ENCODE measurements at places on chromosomes 4 and X.

GRCh38 chr4:120769227-120769626 lies 153.3 kb downstream of the PRDM5 start:
- no peak for DNase-seq

GRCh38 chrX:72165551-72165950 lies 16.0 kb upstream of the PIN4 start:
- no peak for DNase-seq

GRCh38 chr4:185134307-185134869 lies 8.7 kb upstream of the SLC25A4 start:
- DNase-seq, result no peak

GRCh38 chr4:106587558-106587957 lies 219.0 kb upstream of the GIMD1 start:
- no peak for DNase-seq

- no peak for DNase-seq
Observed at GRCh38 chr4:16807355-16807754, 91.1 kb downstream of the LDB2 start.

- DNase-seq, result no peak
Observed at GRCh38 chrX:97039363-97040029, 155.8 kb downstream of the RPA4 start.

GRCh38 chrX:150696866-150697265 lies 3.7 kb downstream of the MTMR1 start:
- DNase-seq, result no peak

- DNase-seq, result no peak
Observed at GRCh38 chrX:97397371-97397770, 513.7 kb downstream of the RPA4 start.

- DNase-seq, result no peak
Observed at GRCh38 chr4:170849969-170850368, 760.2 kb upstream of the AADAT start.

DNA sequence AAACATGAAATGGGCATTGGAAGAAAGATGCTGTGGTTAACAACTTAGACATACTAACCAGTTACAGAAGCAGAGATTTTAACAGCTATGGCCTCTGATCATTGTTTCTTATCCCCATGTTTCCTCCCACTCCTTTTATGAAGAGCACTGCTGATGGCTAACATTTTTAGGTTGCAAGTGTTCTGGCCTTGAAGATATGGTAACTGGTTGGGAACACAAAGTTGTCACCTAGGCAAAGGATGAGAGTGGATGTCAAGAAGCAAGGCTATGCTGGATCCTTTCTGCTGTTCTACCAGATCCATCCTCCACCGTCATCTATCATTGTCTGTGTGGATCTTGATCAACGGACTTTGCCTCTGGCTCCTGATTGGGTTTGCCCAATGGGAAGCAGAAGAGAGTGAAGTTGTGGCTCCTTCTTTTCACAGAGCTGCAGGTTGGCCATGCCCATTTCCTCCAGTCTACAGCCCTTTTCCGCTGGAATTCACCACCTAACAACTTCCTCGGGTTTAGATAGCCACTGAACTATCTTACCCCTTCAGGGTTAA lies 48.9 kb upstream of the SPP1 start:
- no peak for DNase-seq

- no peak for DNase-seq
Observed at GRCh38 chr4:151538963-151539362, 130.0 kb downstream of the FHIP1A start.

- DNase-seq, result no peak
Observed at GRCh38 chr4:91961504-91961903, 342.3 kb upstream of the GRID2 start.

GRCh38 chr4:79367096-79367495 lies 40.9 kb downstream of the GK2 start:
- no peak for DNase-seq

GRCh38 chr4:56973336-56973735 lies 4.1 kb downstream of the NOA1 start:
- no peak for DNase-seq

DNA sequence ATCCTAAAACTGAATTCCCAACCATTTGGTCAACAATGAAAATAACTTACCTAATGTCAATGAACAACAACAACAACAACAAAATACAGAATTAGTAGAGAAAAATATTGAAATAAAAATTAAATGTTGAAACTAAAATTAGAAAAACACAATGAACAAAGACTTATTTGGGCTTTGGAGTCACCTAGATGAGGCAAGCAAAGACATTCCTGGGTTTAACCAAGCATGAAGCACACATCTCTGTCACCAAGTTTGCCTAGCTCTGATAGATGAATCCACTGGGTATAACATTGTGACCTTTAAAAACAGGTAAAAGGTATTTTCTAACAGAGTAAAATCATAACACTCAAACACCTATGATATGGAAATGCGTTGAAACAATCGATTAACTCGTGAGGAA lies 13.2 kb upstream of the SYTL5 start:
- no peak for DNase-seq

DNA sequence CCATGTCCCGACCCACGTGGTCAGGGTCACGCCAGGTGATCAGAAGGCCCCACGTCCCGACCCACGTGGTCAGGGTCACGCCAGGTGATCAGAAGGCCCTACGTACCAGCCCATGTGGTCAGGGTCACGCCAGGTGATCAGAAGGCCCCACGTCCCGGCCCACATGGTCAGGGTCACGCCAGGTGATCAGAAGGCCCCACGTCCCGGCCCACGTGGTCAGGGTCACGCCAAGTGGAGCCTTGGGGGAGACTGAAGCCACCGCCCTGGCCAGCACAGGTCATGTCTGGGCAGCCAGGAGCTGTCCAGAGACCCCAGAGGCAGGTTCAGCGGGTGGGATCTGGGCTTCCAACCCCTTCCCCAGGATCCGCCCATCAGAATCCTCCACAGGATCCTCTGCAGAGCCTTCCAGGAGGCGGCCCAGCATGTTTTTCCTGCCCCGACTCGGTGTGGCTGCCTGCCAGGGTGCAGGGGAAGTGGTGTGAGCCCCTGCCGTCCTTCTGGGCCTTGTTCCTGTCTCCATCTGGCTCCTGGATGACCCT lies 58.4 kb downstream of the FAM53A start:
- no peak for DNase-seq

DNA sequence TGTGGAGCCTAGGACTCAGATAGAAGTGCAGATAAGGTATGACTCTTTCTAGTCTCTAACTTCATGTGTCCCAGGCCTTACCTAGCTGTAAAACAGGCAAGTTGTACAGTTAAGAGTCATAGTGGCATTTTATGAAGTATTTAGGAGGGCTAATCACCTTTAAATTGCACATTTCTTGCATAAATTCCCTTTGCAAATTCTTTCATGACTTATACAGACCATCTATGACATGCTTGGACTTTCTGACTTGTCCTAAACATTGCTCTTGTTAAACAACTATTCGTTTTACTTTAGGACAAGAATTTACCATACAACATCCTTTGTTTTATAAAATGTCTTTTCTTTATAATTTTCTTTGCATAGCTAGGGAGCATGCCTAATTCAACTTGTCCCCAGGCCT lies 7.8 kb upstream of the RRAGB start:
- no peak for DNase-seq

- DNase-seq, result no peak
Observed at GRCh38 chr4:137576446-137576845, 44.2 kb upstream of the PCDH18 start.

GRCh38 chr4:142155347-142155746 lies 519.0 kb downstream of the IL15 start:
- DNase-seq, result no peak

- DNase-seq, result no peak
Observed at GRCh38 chr4:23401572-23401971, 488.3 kb downstream of the PPARGC1A start.

DNA sequence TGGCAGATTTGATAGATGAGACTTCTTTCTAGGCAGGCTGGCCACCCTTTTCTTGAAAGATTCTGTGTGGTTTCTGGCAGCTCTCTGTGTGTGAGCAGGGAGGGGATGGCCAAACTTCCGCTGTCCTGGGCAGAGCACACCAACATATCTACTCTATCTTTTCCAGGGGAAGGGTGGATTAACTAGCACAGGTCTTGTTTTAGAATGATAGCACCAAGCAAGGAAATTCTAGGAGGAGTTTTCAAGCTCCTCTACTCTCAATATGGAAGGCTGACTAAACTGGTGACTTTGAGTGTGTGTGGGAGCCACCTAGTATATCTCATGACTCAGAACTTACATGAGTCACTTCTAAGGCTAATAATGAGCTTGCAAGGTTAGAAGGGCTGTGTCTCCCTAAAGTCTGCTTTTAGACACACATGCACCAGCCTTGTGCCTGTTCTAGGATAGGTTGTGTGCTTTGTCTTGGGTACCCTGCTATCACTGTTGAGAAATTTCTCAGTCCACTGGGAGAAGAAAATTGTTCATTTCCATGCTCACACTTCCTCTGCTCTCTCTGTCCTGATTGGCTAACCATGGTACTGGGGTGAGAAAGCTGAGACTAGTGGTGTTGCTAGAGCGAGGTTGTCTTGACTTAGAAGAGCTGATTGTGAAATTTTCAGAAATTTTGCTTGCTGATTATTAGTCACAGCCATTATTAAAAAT lies 72.9 kb downstream of the YIPF6 start:
- DNase-seq, result no peak

DNA sequence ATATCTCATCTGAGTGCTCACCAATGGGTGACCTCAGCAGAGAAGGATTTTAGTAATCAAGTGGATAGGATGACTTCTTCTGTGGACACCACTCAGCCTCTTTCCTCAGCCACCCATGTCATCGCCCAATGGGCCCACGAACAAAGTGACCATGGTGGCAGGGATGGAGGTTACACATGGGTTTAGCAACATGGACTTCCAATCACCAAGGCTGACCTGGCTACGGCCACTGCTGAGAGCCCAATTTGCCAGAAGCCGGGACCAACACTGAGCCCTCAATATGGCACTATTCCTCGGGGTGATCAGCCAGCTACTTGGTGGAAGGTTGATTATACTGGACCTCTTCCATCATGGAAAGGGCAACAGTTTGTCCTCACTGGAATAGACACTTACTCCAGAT lies 97.4 kb downstream of the LCORL start:
- no peak for DNase-seq

- DNase-seq, result no peak
Observed at GRCh38 chr4:53068755-53069330, 206.7 kb downstream of the RASL11B start.

DNA sequence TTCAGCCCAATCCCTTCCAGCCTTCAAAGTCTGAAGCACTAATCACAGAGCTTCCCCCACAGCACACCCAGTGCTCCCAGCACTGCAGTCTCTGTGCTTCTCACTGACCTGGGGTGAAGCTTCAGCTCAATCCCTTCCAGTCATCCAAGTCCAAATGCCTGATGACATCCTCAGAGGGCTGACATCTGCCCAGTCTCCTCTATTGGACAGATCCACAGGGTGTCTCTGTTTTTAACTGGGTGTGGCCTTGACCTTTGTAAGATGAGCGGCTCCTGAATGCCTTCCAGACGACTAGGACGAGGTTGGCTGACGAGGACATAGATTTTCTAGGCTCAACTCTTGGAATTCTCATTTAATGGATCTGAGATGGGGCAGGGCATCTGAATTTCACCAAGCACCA lies 7.6 kb upstream of the SLC2A9 start:
- no peak for DNase-seq

GRCh38 chrX:96564595-96564994 lies 120.0 kb upstream of the DIAPH2 start:
- DNase-seq, result no peak

DNA sequence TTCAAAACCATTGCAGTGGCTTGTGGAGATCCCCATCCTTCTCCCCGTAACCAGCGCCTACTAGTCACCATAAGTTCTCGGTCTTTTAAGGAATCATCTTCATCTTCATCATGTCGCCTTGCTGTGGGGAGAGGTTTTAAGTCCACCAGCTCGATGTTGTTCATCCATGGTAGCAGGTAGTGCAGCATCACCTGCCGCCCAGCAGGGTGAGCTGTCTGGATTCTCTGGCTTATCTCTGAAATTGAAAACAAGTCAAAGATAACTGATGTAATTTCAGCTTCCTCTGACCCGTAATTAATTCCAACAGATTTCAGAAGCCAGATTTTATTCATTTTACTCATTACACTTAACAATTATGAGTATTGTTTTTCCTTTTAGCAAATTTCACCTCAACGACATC lies 67.4 kb downstream of the ZAR1 start:
- no peak for DNase-seq

DNA sequence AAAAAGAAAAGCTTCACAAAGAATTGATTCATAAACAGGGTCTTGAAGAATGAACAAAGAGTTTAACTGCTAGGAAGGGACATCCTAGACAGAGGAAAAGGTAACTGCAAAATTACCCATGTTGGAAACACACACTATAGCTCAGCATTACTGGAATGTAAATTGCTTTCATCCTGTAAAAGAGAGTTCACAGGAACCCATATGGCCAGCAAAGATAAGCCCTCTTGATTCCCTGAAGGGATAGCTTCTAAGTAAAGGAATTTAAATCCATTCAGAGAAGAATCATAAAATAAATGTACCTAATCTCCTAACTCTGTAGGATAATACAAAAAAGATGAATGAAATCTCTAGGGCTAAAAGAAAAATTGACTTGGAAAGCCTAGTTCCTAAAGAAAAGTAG lies 107.1 kb upstream of the INTU start:
- DNase-seq, result no peak

- no peak for DNase-seq
Observed at GRCh38 chrX:129540722-129541184, 694 bp downstream of the OCRL start.

DNA sequence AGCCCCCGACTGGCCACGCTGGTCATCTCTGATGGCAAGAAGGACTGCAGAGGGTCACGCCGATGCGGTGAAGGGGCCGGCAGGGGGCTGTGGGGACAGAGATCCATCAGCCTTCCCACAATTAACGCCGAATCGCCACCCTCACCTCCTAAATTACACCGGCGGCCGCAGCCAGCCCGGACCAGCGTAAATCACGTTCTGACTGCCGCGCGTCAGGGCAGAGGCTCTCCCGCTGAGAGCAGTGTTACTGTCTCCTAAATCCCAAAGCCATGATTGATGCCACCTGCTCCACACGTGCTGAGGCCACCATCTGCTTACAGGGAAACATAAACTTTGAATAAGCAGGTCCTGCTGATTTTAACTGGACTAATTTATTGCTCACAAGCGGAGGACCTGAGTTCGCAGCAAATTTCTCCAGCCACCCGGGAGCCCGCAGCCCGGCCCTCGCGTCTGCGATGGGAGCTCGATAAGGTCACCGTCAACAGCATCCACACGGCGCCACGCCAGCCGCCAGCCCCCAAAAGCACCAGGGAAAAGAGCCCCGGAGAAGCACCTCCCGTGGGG lies 127.3 kb upstream of the NKX1-1 start:
- no peak for DNase-seq

- no peak for DNase-seq
Observed at GRCh38 chr4:78552389-78553042, 946 bp downstream of the ANXA3 start.

- DNase-seq, result no peak
Observed at GRCh38 chr4:167034983-167035382, 199.3 kb downstream of the SPOCK3 start.

DNA sequence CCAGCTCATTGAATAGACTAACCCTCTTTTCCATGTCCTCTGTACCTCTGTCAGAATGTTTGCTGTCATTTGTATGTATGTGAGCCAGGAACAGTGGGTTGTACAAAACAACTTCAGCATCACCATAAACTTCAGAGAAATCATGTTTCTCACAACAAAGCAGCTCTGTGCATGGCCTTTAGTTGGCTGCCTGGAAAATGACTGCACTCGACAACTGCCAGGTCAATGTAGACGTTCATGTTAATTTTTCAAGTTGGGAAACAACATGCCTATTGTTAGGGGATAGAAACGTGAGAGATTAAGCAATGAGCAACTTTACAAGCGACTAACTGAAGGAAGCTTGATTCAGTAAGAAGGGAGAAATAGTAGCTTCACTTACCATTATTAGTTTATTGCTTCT lies 17.9 kb upstream of the CXCL11 start:
- DNase-seq, result no peak

GRCh38 chrX:133191739-133192039 lies 26.5 kb downstream of the TFDP3 start:
- DNase-seq, result no peak

Measured in stimulated activated CD4-positive, alpha-beta T cell treated with anti-CD3 and anti-CD28 coated beads, TNF-alpha, amount 100 ng/mL, for 4 hours (primary cell).